ENCODE measurements at places on chromosomes 4 and X.

DNA sequence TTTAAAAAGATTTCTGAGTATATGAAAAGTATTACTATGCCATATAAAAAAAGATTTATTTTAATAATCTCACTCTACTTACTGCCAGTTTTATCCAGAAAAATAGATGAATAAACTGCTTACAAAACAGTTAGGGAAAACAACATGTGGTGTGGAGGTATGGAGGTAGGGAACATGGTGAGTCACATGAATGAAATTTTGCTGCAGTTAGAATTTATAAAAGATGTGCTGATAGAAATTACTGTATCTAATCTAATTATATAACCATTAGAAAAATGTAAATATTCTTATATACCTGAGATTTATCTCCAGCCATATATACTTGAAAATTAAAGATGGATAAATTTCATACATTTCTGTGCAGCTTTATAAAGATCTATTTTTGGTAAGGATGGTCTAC is 184.0 kb upstream of the ANK2 start:
- peak; percentile 33 for DNase-seq

GRCh38 chr4:92381616-92382015 is 77.8 kb downstream of the GRID2 start:
- DNase-seq, result peak; percentile 25

DNA sequence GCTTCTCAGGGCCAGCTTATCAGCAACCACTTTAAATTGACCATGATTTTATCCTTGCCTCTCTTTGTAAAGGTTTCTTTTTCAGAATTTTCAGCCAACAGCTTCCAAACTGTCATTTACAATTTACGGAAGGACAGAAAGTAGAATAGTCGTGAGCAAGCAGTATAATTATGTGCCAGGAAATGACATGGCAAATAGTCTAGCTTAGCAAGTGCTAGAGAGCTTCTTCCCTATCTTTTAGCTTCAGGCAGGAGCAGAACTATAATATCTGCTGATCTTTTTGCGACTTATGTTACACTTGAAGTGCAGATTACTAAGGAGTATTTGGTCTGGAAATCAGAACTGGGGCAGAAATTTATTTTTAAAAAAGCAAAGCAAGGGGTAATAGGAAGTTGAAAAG is 123.0 kb upstream of the AP1S2 start:
- no peak for DNase-seq

- no peak for DNase-seq
Observed at GRCh38 chrX:149037281-149037870, 467.7 kb downstream of the IDS start.

GRCh38 chr4:183118585-183118984 is 19.5 kb downstream of the WWC2 start:
- DNase-seq, result peak; percentile 93

- DNase-seq, result no peak
Observed at GRCh38 chr4:19596342-19596741, 655.4 kb upstream of the SLIT2 start.

- peak; percentile 1 for DNase-seq
Observed at GRCh38 chr4:176964116-176964691, 171.5 kb upstream of the VEGFC start.

DNA sequence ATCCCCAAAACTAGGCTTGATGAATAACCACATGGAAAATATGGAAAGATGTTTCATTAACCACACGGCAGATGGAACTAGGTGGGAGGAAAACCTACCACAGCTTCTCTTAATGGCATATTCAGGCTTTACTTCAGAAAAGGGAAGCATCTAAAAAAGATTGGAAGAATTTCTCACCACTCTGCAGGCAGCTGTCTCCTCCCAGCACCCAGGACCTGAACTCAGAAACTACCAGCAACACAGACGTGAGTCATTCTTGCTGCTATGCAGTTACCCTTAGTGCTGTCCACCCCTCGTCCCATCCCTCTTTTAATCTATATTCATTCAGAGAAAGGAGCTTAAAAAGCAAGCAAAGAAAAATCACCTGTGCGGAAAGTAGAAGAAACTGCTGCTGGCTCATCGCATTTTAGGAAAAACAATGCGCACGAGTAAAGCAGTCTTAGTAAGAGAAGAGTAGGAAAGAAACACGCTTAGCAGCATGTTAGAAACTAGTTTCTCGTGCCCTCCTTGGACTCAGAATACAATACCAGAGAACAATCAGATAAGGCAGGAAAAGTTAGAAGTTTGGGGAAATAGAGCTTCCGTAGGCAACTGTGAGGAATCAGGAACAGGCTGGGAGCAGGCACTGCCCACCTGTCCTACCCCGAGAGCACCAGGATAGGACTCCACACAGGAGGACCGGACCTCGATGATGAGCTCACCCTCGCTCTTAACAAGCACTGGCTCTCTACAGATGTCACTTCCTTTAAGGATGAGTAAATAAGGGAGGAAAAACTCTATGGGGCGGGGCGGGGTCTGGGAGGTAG is 48.1 kb upstream of the ENPP6 start:
- DNase-seq, result peak; percentile 85

DNA sequence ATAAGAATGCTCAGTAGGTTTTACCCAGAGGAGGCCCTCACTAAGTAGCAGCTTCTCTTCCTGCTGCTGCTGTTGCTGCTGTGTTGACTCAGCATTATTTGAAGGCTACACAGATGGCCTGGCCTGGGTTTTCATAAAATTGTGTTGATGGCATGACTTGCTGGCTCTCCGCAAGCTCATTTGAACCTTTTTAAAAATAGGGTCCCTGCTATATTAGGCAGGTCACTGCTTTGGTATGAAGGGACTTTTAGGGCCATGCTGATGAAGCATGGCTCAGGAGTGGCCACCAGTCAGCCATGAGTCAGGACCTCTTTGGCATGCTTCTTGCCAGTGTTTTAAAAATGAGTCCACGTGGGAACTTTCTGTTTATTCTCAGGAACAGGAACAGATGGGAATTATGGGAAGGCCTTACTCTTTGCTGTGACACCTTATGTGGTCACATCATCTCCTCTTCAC is 128.7 kb downstream of the MID1IP1 start:
- DNase-seq, result no peak

DNA sequence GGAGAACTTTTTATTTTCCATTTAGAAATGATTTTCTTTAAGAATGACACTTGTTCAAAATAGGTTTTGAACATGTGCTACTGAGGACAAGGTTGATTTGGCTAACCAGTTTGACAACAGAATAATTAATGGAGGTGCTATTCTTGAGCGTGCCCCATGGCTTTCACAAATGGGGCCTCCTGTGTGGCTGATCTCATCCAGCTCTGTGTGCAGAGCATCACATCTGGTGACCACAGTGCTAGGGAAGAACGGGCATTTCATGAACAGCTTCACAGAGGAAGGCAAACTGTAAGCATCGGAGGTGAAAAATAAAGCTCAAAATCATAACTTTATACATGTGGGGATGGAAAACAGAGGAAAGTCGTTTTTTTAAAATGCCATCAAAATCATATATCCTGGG is 148.6 kb downstream of the SOWAHB start:
- no peak for DNase-seq

DNA sequence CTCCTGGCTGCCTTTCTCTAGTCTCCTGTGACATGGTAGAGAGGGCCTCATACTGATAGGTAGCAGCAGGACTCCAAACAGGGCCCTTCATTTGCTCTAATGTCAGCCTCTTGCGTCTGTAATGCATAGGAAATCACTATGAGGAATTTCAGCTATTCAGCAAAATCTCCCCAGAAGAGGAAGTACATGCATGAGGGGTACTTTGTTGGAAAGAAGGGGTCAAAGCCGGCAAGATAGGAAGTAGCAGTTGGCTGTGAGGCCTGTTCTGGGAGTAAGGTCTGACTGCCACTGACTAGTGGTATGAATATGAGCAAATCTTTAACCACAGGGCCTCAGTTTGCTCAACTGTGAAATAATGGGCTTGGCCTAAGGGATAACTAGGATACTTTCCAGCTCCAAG is 283.2 kb downstream of the ARHGAP10 start:
- DNase-seq, result peak; percentile 3

GRCh38 chr4:169245061-169245460 is 25.7 kb downstream of the SH3RF1 start:
- DNase-seq, result no peak

DNA sequence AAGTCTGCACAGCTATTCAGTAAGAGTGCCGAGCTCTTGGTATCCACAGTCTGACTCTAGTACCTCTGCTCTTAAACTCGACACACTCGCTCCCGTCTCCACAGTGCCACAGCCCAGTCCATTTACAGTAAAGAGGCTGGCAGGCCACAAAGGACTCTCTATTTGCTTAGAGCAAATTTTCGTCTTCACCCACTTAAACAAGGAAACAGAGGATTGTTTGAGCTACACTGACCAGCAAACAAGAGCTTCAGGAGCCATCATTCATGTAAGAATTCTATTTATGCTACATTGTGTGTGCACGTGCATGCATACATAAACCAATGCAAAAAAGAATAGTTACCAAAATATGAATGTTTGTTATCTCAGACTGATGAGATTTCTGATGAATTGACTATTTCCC is 290.2 kb downstream of the USP46 start:
- no peak for DNase-seq

GRCh38 chr4:74536557-74536956 is 91.6 kb downstream of the AREG start:
- DNase-seq, result peak; percentile 61

- no peak for DNase-seq
Observed at GRCh38 chr4:8221476-8221875, 22.4 kb downstream of the SH3TC1 start.

DNA sequence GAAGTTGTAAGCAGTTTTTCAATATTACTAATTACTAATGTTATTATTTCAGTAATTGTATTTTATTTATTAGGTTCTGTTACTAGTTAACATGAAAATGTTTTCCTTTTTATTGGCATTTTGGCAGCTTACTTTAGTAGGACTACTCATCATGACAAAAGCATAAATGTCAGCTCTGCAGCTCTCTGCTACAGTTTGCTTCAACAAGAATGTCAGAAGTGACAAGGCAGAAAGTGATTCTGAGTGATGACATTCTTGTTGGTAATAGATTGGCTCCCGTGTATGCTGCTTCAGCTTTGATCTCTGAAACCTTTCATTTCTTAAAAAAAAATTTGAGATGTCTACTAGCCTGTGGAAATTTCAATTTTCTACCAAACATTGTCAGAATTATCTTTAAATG is 1193.9 kb downstream of the FSTL5 start:
- DNase-seq, result no peak

DNA sequence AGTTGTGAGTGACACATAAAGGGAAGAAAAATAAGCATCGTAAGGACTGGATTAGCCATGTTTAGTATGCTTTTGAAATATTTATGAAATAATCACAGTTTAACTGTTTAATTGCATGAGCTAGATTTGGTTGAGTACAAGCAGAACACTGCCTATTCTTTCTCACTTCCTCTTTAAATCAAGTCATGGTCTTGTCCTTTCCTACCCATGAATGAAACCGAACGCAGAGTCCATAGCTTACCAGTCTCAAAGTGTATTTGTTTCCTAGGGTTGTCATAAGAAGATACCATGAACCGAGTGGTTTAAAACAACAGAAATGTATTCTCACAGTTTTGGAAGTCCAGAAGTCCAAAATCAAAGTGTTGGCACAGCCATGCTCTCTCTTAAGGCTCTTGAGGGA is 684.0 kb upstream of the MAGEB2 start:
- DNase-seq, result no peak

DNA sequence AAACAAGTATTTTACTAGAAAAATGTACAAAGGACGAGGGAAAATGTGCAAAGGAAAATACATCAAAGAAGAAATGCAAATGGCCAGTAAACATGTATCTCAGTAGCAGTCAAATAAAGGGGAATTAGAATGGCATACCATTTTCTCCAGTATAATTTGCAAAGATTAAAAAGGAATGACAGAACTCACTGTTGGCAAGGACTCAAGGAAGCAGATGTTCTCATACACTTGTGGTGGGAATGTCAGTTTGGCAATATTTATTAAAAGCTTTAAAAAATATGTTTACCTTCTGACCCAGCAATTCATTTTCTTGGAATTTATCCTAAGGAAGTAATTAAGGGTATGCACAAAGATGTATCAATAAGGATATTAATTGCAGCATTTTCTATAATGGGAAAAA is 7.6 kb downstream of the CLCN5 start:
- DNase-seq, result no peak

DNA sequence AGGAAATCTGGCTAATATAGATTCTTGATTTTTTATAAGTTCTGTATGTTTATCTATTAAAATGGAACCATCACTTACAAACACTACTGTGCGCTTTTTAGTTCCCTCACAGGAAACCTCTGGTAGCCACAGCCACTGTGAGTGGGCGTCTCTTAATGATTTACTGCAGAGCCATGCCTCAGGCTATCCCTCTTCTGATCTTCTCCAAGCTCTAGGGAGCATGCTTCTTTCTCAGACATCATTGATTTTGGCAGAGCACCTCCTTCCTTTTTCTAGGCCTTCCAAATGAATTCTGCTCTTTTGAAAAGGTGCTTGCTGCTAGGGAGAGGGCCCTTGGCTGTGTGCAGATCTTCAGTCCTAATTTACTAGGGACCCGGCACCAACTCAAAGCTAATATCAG is 61.1 kb upstream of the STS start:
- no peak for DNase-seq

- DNase-seq, result no peak
Observed at GRCh38 chr4:15891312-15891711, 47.2 kb downstream of the FGFBP1 start.

GRCh38 chr4:833156-833555 is 7.2 kb upstream of the CPLX1 start:
- no peak for DNase-seq

DNA sequence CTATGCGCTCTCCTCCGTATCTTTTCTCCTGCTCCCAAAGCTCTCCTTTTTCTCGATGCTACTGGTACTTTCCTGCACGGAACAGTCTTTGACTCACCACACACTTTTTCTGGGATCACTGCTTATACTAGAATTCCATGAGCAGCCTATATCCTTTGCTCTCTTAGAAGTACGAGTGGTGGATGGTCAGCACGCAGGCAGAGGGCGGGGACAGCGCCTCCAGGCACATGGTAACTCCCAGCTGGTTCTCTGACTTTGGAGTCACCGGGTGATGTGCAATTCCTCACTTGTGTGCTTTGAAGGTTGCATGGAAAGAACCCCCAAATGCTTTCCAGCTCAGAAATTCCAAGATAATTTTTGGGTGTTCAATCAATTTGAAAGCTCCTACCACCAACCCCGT is 56.0 kb downstream of the STX18 start:
- no peak for DNase-seq

- DNase-seq, result no peak
Observed at GRCh38 chrX:153475271-153475670, 4.9 kb upstream of the HAUS7 start.

GRCh38 chr4:985123-985830 is 1.6 kb upstream of the IDUA start:
- DNase-seq, result no peak

GRCh38 chrX:29447867-29448266 is 767.5 kb upstream of the MAGEB2 start:
- DNase-seq, result no peak

- DNase-seq, result no peak
Observed at GRCh38 chrX:44415639-44416386, 72.3 kb upstream of the EFHC2 start.

Data from ACHN (cell line).